Stimulated activated CD4-positive, alpha-beta T cell treated with anti-CD3 and anti-CD28 coated beads, Interleukin-1b, Interleukin-23, amount 100 ng/mL, for 24 hours (primary cell): ENCODE measurements at places on chromosomes 12 and 14.

- no peak for DNase-seq
These were observed 441.1 kb downstream of the PCNX1 start for GRCh38 chr14:71348394-71348793.

GRCh38 chr14:104386151-104386841 lies 193.3 kb upstream of the C14orf180 start:
- no peak for DNase-seq

DNA sequence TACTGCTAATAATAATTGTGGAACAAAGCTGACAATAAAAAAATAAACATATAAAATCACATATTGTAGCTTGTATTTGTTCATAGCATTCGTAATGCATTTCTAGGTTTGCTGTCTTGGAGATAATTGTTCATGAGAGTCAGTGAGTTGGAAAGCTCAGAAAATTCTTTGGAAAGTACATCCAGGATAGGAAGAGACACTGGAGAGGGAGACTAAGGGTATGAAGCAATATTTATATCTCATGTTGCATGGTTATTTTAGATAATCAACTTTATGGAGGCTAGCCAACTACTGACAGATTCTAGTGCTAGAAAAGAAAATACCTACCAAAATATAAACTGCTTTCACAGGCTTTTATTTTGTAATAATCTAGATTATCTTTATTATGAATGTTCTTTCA lies 1095.2 kb downstream of the FSCB start:
- no peak for DNase-seq

DNA sequence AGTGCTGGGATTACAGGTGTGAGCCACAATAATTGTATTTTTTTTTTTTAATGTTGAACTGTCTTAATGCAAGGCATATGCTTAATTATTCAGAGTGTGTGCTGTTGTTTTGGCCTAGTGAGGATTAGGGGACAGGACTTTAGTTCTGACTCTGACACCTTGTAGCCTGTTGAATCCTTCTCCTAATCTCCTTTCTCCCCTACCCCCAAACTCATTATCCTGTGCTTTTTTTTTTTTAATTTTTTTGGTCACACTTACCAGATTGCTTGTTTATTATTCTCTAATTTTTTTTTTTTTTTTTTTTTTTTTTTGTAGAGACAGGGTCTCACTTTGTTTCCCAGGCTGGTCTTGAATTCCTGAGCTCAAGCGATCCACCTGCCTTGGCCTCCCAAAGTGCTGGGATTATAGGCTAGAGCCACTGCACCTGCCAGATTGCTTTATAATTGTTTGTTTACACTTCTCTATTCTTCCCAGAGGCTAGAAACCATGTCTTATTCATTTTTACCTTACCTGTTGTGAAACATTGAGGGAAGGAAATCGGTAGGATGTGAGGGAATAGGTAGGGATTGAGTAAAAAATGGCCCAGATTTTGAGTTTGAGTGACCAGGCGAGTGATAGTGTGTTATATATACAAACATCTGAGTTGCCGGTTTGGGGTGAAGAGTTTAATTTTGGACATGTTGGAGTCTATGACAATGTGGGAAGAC lies 32.2 kb downstream of the DIP2B start:
- no peak for DNase-seq

GRCh38 chr14:54922598-54922997 lies 20.0 kb upstream of the GCH1 start:
- DNase-seq: no peak

- no peak for DNase-seq
These were observed 24.0 kb upstream of the SLC38A1 start for GRCh38 chr12:46292754-46293402.
